Activated CD8-positive, alpha-beta memory T cell treated with anti-CD3 and anti-CD28 coated beads, Interleukin-2, amount 50 U/mL, for 4 hours (primary cell): ENCODE measurements at places on chromosomes 7 and 10.

GRCh38 chr7:133315332-133316040 lies 62.6 kb downstream of the EXOC4 start:
- DNase-seq: no peak

- DNase-seq: no peak
These were observed 21.5 kb downstream of the POLL start for GRCh38 chr10:101566333-101567164.

DNA sequence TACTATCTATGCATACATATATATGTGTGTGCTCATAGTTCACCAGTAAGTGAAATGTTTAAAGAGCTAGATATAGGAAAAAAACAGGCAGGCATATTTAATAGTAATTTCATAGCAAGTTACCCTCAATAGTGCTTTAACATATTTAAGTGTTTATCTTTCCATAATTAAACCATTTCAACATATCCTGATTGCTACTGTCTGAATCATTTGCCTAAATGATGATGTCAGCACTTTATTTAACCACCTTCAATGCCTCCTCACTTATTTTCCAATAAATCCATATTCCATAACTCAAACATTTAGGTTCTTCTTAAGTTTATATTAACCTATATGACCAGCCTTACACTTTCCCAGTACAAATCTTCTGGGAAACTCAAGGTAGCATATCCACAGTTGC lies 601.1 kb downstream of the ARL4A start:
- DNase-seq: no peak

DNA sequence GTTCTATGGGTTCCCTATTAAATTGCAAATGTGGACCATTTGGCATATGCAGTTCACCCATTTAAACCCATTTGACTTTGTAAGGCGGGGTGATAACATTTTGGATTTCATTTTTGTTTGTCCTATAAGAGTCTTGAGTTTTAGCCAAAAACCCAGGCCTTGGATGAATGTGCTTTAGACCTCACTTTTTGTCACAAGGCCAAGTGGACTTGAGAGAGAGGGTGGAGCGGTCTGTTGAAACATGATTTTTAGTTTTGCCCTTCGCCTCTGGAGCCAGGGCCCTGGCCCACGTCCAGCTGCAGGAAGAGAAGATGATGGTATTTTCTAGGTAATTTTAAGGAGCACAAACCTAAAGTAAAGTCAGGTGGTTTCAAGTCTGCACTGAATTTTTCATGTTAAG lies 260.1 kb downstream of the SLC25A13 start:
- no peak for DNase-seq

DNA sequence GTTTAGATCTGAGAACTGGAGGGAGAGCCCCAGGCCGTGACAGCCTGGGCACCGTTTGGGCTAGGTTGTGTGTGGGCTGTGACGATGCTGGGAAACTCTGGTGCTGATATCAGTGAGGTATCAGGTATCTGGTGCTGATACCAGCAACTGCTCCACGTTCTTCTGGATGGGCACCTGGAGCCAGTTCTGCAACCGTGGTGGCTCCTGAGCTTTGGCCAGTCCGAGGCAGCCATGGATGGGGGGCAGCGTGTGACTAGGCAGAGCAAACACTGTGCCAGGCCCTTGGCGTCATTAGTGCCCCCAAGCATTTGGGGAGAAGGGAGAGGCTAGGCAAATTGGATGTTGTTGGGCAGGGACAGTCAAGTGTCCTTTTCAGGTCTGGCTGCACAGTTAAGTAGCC lies 57.9 kb downstream of the ZNF467 start:
- DNase-seq: no peak

DNA sequence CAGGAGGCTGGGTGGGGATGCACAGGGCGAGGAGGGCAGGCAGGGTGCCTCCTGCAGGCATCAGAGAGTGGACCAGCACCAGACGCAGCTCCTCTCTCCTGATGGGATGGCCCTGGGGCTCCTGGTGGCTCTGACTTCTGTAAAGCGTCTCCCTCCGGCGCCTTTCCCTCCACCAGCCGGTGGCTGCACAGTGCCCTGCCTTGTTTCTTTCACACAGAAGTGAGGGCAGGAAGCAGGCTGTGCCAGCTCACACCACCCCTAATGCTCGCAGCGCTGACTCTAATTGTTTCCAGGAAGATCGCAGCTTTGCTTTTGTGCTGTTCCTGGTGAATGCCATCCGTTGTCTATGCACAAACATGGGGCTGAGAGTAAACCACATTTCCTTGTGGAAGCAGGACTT lies 152.3 kb upstream of the LANCL2 start:
- DNase-seq: no peak

GRCh38 chr7:155027879-155028278 lies 25.0 kb upstream of the PAXIP1 start:
- no peak for DNase-seq

DNA sequence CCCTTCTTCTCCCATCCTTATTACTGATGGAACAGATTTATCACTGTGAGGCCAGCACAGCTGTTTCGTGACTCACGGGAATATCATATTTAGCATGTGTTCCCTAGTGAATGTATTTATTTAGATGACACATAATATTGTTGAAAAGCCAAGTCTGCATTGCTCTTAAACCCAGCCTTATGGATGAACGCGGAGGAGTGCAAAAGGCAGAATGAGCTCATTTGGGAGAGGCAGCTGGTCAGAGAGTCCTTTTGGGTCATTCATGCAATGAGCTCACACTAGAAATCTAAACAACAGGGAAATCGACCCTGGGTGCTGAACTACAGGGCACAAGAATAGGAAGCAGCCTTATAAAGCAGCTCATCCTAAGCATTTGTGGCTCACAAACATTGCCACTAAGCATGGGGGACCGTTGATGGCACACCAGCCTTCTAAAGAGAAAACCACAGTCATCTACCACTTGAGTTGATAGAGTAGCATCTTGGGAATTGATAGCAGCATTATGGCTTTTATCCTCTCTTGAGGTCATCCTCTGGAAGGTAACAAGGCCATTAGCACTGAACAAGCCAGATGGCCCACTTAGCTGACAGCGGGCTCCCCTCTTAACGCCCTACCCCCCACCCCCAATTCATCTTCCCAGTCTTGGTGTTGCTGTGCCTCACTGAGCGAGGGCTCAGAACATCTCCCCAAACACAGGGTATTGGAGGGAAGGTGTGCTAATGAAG lies 32.9 kb upstream of the SDK1 start:
- DNase-seq: no peak

- DNase-seq: no peak
These were observed 153.7 kb downstream of the PLXNA4 start for GRCh38 chr7:132422502-132423111.

DNA sequence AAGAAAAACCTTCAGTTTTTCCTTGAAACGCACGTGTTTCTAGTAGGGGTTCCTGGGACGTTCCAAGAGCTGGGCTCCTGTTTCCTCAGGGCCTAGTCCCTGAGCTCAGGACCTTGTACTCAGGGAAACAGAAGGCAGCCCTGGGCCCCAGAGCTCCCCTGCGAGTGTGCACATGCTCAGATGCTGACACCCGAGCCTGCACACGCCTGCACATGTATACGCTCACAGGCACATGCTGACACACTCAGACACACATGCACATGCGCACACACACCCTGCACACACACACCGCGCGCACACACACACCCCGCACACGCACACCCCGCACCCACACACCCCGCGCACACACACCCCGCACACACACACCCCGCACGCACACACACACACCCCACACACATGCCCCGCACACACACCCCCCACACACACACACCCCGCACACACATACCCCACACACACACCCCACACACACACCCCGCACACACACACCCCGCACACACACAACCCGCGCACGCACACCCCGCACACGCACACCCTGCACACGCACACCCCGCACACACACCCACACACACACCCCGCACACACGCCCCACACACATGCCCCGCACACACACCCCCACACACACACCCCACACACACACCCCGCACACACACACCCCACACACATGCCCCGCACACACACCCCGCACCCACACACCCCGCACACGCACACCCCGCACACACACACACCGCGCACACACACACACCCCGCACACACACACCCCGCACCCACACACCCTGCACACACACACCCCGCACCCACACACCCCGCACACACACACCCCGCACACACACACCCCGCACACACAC lies 52.2 kb downstream of the CALML3 start:
- no peak for DNase-seq

DNA sequence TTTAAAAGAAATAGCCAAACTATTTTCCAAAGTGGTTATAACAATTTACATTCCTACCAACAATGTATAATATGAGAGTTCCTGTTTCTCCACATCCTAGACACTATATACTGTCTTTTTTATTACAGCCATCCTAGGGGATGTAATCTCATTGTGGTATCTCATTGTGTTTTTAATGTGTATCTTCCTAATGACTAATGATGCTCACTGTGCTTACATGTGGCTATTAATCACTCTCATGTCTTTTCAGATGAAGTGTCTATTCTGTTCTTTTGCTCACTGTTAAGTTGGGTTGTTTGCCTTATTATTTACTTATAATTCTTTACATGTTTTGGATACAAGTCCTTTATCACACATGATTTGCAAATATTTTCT lies 71.8 kb downstream of the ZNF438 start:
- DNase-seq: no peak

DNA sequence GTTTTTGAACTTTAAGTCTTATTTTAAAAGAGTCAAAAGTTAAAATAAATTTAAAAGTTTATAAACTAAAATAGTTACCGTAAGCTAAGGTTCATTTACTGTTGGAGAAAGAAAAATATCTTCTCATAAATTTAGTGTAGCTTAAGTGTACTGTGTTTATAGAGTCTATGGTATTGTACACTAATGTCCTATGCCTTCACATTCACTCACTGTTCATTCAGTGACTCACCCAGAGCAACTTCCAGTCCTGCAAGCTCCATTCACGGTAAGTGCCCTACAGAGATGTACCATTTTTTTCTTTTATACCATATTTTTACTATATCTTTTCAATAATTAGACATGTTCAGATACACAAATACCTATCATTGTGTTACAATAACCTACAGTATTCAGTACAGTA lies 97.6 kb downstream of the PTN start:
- no peak for DNase-seq

DNA sequence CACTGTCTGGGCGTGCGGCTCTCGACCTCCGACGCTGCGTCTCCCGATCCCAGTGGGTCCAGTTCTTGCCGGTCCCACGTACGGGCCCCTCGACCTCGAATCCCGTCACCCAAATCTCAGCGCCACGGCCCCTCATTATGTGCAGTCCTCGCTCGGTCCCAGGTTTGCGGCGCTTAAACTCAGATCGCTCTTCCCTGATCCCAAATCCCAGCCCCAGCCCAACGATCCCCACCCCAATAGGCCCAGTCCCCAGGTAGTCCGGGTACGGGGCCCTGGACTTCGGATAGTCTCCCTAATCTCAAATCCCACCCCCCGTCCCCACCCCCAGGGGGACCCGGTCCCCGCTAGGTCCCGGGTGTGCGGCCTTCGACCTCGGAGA lies 666 bp downstream of the HNRNPF start:
- no peak for DNase-seq

DNA sequence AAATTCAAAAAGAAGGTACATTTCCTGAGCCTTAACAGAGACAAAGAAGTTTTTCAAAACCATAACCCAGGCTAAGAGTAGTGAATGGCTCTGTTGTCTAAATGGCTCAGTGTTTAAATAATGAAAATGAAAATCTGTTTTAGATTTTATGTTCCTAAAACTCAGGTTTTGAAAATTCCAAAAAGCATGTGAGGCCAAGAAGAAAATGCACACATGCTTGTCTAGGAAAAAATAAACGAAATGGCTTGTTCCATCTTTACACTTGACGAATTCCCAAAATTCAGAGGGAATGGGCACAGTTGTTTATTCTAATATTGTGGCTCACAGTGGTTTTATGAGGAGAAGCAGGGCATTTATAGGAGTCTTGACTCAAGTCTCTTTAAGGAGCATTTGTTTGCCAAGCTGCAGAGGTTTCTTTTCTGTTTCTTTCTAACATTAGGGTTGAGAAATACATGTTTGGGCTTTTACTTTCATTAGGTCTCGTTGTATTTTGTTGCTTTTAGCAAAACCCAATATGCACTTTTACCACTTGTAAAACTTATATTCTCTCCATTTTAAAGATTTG lies 527.6 kb upstream of the ANKRD30A start:
- no peak for DNase-seq

GRCh38 chr7:1897076-1897860 lies 227.2 kb downstream of the ELFN1 start:
- DNase-seq: no peak

DNA sequence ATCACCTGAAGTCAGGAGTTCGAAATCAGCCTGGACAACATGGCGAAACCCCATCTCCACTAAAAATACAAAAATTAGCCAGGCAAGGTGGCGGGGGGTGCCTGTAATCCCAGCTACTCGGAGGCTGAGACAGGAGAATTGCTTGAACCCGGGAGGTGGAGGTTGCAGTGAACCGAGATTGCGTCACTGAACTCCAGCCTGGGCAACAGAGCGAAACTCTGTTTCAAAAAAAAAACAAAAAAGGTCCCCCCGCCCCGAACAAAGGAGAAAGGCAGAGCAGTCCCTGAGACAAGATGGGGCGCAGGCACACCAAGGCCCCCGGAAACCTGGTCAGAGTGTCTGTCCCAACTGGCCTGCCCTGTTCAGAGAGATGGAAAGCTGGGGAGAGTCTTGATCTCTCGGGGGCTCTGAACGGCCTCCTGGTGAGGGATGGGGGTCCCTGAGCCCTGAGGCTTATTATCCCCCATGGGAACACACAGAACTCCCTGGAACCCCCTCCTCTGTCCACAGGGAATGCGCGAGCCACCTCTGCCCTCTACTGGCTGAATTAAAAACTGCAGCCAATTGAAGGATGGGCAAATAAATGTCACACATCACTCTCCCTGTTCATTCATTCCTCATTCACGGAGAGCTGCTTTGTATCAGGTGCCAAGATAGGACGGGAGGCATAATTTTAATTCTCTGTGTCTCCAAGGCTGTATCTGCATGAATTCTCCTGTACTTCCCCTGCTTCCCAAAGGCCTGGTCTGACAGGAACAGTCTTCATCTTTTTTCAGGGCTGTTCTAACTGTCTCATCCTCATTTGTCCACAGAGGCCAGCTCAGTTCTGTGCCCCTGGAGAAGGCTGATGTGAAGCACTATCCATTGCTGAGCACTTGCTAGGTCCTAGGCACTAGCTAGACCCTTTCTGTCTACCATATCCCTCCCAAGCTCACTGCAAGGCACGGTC lies 28.9 kb downstream of the MAT1A start:
- no peak for DNase-seq

GRCh38 chr10:71260622-71261325 lies 48.4 kb downstream of the UNC5B start:
- DNase-seq: no peak

GRCh38 chr10:3400348-3400747 lies 227.8 kb upstream of the PITRM1 start:
- DNase-seq: no peak
